A549 treated with dexamethasone at 1 μM for 4 hours (cell line): ENCODE measurements at places on chromosomes 11 and 22. TPM values are rescaled to one million over a fixed set of nuclear protein-coding genes. Genes with fewer than 3 reads are reported as not detected.

Gene ZNF214
- 0.54 to 1.1 TPM (median 0.88 TPM) in 5 replicates for total RNA-seq

Gene MFNG
- 0.79 to 1.7 TPM (median 1.2 TPM) in 5 replicates for total RNA-seq

Gene HIRA
- 18.4 to 24.4 TPM (median 23.1 TPM) in 5 replicates for total RNA-seq

Gene GALNT18
- total RNA-seq = 29.1 to 34.2 TPM (median 31.1 TPM) in 5 replicates

Gene OR9G4
- not detected in 5 replicates for total RNA-seq

Gene DEFB131B
- not detected in 5 replicates for total RNA-seq
